Aorta (tissue), 5 donors: ENCODE measurements at places on chromosomes 11 and 22. TPM values are rescaled to one million over a fixed set of nuclear protein-coding genes. Genes with fewer than 3 reads are reported as not detected.
A peak's percentile ranks its signal among the peaks of the same experiment; 100 is the strongest.

GRCh38 chr11:121318848-121319834 is 26.6 kb downstream of the SC5D start:
- DNase-seq: no peak

DNA sequence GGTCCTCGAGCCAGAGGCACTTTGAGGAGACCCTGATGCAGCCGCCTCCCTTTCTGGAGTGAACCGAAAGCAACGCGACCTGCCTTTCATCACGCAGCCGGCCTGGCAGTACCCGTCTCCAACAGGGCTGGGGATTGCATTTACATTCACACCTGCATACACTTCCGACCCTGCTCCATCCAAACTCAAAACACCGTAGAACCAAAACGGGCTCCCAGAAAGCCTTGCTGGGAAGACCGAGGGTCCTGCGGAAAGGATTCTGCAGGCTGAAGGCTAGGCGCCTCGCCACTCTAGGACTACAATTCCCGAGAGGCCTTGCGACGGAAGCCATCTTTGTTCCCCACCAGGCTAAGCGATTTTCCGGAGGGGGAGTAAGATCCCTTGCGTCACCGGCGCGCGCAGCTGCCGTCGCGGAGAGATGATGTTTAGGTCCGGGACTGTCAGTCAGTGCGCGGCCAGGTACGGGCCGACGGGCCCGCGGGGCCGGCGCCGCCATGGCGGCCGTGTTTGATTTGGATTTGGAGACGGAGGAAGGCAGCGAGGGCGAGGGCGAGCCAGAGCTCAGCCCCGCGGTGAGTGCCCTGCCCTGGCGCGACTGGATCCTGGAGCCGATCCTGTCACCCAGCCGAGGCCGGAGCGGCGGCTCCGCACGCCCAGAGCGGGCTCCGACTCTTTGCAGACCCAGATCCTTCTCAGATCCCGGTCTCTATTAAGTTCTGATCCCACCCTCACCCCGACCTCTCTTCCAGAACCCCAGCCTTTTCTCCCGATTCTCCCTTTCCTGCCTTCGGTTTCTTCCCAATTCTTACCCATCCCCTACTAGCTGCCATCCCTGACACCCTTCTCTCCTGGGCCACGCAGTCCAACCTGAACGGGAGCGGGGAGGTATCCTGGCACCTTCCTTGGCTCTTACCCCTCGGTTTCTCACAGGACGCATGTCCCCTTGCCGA is at the start of gene RPS6KB2:
RPS6KB2 (plus strand) TSS at position 443 of the 950 bp plus-strand sequence; CDS start at position 495, 52 bp downstream.
- peak; percentile 99 for DNase-seq

- peak; percentile 54 for DNase-seq
Measured at GRCh38 chr11:61680622-61681221, 531 bp downstream of the DAGLA start.

DNA sequence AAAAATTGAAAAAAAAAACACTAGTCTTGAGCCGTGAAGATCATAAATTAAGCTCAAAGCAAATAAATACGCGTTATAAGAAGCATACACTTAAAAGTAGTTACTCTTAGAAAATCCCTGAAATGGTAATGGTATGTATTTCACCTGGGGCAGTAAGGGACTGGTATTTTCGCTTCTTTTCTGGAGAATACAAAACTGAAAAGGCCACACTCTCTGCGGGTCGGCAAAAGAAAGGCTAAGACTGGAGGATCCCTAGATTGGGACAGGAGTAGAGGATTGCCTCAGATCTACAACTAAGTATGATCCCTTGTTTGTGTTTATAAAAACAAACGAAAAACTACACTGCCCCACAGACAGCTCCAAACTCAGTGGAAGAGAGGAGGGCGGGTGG is 617 bp downstream of the TSG101 start:
- DNase-seq: no peak

Gene APOL4
- 1.8 TPM for polyA plus RNA-seq

Gene RTN4R
- 0.75 TPM for polyA plus RNA-seq

DNA sequence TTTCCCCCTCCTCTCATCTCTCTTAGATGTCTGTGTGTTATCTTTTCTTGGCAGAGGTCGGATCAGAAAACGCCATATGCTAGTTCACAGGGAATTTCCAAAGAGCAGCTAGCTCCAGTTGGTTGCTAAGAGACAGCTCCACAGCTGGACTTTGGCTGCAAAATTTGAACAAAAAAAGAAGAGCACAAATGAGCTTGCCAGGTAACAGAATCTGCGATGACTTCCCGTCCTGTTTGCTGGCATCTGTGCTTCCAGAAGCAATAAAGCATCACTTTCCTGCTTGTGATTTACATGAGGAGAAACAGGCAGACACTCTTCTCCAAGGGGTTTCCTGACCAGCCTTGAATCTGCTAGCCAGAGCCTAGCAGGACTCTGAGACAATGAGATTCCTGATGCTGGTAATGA is 596.0 kb upstream of the B3GAT1 start:
- DNase-seq: no peak

Gene KRTAP5-11
- not detected for polyA plus RNA-seq

GRCh38 chr22:33829546-33830280 is 90.6 kb downstream of the LARGE1 start:
- DNase-seq: no peak

GRCh38 chr11:94731880-94732601 is 36.1 kb upstream of the AMOTL1 start:
- no peak for DNase-seq

- DNase-seq: no peak
Measured at GRCh38 chr11:13160346-13160745, 117.2 kb upstream of the BMAL1 start.

DNA sequence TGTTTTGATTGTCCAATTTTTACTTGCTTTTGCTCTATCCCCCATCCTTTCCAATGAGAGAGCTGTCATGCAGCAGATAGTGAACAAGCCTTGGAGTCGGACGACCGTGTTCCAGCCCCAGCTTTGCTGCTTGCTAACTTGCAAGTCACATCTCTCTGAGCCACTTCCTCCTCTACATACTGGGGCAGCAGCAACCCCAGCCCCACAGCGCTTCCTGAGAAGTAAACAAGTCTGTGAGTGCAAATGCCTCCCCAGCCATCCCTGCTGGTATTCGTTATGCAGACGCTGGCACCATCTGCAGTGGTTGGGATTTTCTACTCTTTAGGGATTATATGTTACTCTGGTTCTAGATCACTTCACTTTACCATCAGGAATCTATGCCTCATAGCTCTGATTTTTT is 35.0 kb downstream of the TPBGL start:
- DNase-seq: peak; percentile 73

- no peak for DNase-seq
Measured at GRCh38 chr11:119248750-119249670, 42.9 kb downstream of the CBL start.

DNA sequence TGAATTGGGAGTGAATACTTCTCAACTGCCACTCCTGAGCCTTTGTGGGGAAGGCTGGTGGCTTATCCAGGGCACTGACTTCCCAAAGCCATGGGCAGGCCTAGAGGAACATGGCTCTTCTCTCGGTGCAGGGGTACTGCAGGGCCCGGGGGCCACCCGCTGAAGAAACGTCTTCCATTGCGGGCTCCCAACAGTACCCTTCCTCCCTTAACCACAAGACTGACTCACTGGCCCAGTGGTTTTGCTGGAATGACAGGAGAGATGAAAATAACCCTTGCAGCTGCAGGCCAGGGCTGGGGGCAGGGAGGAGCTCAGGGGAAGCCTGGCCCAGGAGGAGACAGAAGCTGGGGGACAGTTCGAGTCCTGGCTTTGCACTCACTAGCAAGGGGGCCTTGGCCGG is 13.5 kb downstream of the TXN2 start:
- DNase-seq: peak; percentile 84

Gene JHY
- polyA plus RNA-seq: 1.8 TPM

- peak; percentile 87 for DNase-seq
Measured at GRCh38 chr11:75565221-75565814, 3.3 kb downstream of the SERPINH1 start.

- no peak for DNase-seq
Measured at GRCh38 chr11:110755941-110756340, 43.7 kb upstream of the ARHGAP20 start.

DNA sequence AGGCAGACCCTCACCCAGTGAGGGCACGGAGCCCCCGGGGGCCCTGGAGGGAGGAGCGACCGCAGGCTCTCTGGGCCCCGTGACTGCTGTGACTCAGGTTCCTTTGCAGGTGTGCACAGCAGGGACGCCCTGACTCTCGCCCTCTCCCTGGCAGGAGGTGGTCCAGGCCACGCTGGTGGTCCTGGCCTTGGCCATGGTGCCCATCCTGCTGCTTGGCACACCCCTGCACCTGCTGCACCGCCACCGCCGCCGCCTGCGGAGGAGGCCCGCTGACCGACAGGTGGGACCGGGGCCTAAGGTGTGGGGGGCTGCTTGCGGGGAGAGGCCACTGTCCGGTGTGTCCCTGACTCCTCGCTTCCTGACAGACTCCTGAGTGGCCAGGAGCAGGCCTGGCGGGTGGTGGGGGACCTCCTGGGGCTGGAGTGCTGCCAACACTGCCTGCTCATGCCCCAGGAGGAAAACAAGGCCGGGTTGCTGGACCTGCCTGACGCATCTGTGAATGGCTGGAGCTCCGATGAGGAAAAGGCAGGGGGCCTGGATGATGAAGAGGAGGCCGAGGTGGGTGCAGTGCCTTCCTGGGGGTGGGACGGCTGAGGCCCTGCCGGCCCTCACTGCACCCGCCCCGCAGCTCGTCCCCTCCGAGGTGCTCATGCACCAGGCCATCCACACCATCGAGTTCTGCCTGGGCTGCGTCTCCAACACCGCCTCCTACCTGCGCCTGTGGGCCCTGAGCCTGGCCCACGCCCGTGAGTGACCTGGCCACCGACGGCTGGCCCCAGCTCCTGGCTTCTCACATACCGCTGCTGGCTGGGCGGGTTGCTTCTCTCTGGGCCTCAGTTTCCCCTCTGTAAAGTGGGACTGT is 10.9 kb downstream of the TCIRG1 start:
- DNase-seq: peak; percentile 57

- DNase-seq: no peak
Measured at GRCh38 chr11:128615076-128615475, 27.7 kb upstream of the ETS1 start.

Gene SMC1B
- polyA plus RNA-seq: not detected

- DNase-seq: no peak
Measured at GRCh38 chr22:25070956-25071355, 118.4 kb downstream of the KIAA1671 start.

Gene FIBIN
- 56.3 TPM for polyA plus RNA-seq

Gene MS4A6A
- 130 TPM for polyA plus RNA-seq

- DNase-seq: no peak
Measured at GRCh38 chr11:116981266-116981885, 116.9 kb downstream of the SIK3 start.

Gene NCR3LG1
- polyA plus RNA-seq: 0.38 TPM

- no peak for DNase-seq
Measured at GRCh38 chr22:29786031-29786430, 18.9 kb downstream of the UQCR10 start.
